ENCODE measurements at places on chromosomes 3 and 15.

DNA sequence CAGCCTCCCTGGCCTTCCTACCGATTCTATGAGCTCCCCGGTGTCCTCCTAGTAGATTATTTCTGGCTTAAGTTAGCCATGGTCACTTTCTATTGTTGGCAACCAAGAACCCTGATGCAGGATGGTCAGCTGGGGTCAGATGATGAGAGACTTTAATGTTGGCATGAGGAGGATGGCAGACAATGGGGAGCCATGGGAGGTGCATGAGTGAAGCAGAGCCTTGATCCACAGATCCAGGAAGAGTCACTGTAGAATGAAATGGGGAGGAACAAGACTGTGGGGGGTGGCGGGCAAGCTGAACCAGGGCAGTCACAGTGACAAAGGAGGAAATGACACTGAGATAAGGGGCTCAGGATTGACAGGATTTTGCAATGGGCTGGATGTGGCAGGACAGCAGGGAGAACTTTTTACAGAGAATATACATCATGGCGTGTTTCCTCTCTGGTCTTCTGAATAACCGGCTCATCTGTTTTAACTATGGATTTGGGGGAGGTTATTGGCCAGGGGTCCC lies 60.9 kb downstream of the RPLP1 start:
- no peak for DNase-seq

GRCh38 chr3:16381426-16381825 lies 116.4 kb downstream of the OXNAD1 start:
- no peak for DNase-seq

DNA sequence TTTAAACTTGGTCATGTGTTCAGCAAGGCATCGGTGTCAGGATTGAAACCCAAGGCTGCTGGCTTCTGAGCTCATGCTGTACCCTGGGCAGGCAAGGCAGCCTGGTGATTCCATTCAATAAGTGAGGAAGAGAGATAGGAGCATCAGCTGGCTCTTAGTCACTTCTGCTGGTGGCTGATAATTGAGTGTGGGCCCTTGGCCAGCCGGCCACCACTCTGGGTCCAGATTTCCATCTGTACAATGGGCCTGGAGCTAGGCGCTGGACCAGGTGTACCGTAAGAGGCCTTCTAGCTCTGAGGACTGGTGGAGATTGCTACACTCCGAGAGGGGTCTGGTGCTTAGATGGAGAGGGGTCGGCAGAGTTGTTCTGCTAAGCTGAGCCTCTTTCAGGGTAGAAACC lies 4.3 kb downstream of the CD276 start:
- DNase-seq: no peak

- no peak for DNase-seq
These were observed 26.7 kb downstream of the NRROS start for GRCh38 chr3:196666001-196666867.

DNA sequence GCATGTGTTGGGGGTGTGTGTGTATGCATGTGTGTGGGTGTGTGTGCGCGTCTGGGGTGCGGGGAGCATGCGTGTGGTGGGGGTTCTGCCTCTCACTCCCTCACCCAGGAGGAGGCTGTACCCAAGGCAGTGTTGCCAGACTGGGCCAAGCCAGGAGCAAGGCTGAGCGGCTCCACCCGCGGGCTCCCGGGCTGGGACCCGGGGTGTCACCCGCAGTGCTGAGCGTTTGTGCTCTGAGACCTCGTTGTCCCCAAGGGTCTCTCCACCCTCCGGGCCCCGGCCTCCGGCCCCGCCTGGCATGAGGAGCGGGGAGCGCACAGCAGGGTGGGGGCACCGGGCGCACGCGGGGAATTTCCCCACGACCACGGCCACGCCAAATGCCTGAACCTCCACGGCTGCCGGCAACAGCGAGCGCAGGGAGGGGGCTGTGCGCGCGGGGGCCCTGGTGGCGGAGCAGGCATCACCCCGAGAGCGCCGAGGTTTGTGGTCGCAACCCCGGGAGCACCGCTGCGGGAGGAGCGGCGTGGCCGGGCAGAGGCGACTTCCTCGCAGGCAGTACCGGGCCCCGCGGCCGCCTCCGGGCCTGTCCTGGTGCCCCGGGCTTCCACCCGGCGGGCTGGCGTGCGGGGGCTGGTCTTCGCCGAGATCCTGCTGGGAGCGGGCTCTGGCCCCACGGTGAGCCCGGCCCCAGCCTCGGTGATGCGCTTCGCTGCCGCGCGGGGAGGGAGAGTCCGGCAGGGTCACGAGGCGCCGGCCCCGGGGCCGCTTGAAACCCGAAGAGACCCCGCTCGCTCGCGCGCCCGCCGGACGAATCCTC lies 7.4 kb upstream of the OCA2 start:
- DNase-seq: no peak

GRCh38 chr3:18703798-18704197 lies 278.7 kb upstream of the SATB1 start:
- no peak for DNase-seq

GRCh38 chr3:46656778-46657556 lies 36.5 kb downstream of the ALS2CL start:
- DNase-seq: no peak

GRCh38 chr3:70400194-70400593 lies 87.8 kb upstream of the MDFIC2 start:
- DNase-seq: no peak

GRCh38 chr3:154571553-154572226 lies 141.7 kb upstream of the GPR149 start:
- no peak for DNase-seq

GRCh38 chr3:58564456-58565160 lies 12.6 kb downstream of the FAM107A start:
- DNase-seq: no peak

GRCh38 chr3:10774825-10775224 lies 41.2 kb upstream of the SLC6A11 start:
- no peak for DNase-seq

DNA sequence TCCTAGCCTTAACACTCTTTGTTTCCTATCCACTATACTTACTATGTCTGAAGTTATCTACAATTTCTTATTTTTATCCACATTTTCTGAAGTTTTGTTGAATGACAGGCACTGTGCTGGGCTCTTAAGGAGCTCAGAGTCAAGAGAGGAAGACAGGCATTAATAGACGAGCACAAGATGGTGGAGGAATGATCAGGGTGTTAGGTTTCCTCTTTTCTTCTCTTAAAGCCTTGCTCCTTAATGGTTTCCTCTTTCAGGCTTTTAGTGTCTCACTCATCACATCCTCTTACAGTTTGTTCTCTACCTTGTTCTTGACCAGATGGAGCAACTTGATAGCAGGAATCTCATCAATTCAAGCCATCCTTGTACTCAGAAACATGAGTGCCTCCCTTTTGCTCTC lies 52.9 kb upstream of the BCL6 start:
- no peak for DNase-seq

DNA sequence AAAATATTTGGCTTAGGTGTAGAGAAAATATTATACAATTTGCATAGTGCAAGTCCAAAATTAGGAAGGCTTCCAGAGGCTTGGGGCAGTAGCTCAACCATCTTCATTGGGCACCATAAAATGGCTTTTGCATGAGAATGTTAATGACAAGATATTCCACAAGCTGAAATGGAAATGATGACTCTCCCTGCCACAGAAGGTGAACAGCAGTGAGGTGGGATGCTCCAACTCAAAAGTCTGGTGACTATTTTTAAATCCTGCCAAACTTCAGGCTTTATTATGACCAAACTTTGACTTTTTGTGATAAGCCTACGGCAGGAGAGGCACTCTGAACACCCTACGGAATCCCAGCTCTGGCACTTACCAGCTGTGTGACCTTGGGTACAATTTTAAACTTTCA lies 37.6 kb downstream of the ARHGEF3 start:
- DNase-seq: no peak

DNA sequence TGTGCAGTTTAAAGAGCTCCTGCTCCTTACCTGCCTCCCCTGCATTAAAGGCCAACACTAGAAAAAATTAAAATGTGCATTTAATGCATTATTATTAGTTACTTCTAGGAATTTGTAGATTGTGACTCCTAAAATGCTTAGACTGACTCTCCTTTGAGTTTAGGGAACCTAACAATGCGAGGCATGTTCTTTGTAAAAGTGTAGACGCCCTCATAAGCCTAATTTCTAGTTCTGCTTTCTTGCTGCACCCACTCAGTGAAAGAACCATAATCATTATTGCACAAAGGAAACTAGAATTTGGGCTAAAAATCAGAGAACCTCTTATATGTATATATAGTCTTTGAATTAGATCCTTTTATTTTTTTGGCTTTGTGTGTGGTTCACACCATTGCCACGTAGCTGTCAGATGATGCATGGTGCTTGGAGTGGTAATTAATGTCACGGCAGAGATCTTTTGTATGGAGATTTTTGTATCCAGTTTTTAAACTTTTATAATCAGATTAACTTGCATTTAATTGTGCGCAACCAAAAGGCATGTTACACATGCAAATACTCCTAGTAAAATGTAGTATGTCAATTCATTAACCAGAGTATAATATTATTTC lies 710 bp downstream of the ABHD10 start:
- DNase-seq: no peak
